ENCODE measurements at places on chromosomes 16 and 17.

DNA sequence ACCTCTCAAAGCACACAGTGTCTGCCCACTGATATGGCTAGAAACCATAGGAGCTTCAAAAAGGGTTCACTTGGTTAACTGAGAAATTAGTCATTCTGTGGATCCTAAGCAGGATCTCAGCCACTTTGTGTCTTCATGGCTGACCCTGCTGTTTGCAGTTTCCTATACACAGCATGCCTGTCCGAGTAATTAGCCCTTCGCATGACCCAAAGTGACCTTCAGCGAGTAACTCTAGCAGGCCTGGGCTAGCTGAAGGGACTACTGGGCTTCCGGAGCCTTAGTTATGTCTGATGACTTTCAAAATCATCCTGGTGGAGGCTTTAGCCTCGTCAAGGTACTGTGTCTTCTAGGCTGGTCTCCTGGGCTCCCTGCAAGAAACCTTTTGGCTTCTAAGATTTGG lies 28.9 kb upstream of the FBXW10B start:
- DNase-seq, result no peak

DNA sequence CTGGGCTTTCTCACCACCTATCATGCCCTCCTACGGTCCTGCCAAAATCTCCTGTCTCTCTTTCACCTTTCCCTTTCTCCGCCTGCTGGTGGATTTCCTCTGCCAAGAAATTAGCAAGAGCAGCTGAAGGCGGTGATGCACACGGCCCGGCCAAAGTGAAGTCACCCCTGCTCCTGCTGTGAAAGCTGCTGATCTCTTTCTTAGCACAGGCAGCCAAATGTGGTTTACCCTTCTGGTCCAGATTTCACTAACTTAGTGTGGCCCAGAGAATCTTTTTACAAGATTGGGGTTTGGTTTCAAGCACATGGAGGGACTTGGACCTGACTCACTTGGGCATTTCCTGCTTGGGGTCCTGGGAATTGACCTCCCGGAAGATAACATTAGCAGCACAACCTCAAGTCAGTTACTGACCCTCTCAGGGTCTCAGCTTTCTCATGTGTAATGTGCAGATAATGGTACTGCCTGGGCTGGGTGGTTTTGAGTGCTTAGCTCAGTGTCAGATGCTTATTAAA lies 155.7 kb downstream of the SOCS1 start:
- peak; percentile 88 for DNase-seq

GRCh38 chr17:12509801-12510200 lies 155.9 kb upstream of the MYOCD start:
- DNase-seq, result peak; percentile 34

- no peak for DNase-seq
Measured at GRCh38 chr17:35901631-35902175, 21.5 kb upstream of the CCL5 start.

- DNase-seq, result no peak
Measured at GRCh38 chr17:9386401-9386800, 189.2 kb downstream of the STX8 start.

GRCh38 chr16:16086653-16087446 lies 136.4 kb downstream of the ABCC6 start:
- DNase-seq, result no peak

- DNase-seq, result peak; percentile 84
Measured at GRCh38 chr17:38879878-38880665, 10.2 kb downstream of the LASP1 start.

DNA sequence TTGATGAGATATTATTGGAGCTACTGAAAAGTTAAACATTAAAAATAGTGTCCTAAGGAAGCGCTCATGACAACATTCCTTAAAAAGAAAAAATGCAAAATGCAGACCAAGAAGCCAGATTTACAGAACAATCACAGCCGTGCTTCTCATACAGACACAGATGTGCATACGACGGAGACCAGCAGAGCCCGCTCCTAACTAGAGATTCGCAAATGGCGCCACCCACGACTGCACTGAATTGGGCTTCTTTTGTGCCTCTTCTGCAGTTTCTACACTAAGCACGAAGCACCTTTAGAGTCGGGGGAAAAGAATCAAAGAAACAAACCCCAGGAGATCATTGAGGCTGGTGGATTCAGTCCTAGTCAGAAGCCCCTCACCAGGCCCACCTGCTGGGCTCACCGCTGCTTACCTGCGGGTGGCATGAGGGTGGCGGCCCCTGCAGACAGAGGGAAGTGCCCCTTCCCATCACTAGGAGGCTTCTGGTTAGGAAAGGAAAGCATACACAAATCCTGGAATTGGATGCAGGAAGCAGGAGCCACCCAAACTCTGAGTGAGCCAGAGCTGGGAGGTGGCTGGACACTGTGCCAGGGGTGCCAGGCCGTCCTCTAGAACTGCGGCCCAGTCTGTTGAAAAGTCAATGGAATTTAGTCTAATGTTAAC lies 64.9 kb upstream of the CHMP6 start:
- DNase-seq, result no peak

DNA sequence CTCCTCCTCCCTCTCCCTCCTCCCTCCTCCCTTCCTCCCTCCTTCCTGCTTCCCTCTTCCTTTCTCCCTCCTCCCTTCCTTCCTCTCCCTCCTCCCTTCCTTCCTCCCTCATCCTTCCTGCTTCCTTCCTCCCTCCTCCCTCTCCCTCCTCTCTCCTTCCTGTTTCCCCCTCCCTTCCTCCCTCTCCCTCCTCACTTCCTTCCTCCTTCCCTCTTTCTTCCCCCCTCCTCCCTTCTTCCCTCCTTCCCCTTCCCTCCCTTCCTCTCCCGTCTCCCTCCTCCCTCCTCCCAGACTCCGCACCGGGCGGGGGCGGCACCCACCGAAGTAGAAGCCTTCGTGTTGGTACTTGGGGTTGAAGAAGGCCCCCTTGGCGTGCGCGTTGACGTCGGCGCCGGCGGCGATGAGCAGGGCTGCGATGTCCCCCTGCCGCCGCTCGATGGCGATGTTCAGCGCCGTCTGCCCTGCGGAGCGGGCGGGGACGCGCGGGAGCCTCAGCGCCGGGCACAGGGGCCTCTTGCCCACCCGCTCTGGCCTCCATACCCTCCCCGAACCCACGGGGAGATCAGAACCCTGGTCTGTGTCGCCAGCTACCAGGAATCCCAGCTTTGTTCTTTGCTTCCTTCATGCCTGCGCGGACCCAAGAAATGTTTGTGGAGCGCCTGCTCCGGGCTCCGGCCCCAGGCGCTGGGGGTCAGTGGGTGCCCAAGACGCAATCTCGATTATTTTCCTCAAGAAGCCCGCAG lies 22.2 kb downstream of the TRPV3 start:
- no peak for DNase-seq
